ENCODE measurements at places on chromosomes 5 and 9. TPM values are rescaled to one million over a fixed set of nuclear protein-coding genes. Genes with fewer than 3 reads are reported as not detected.

The GRXCR2 gene
- total RNA-seq: not detected

The TIMD4 gene
- not detected for total RNA-seq

The KCNN2 gene
- total RNA-seq: 18.6 TPM

The HDHD3 gene
- total RNA-seq: 12.1 TPM

The WNT8A gene
- 0.27 TPM for total RNA-seq

The KCNV2 gene
- not detected for total RNA-seq

The HAPLN1 gene
- total RNA-seq: 1.3 TPM

GRCh38 chr5:14900693-14901461 lies 29.3 kb upstream of the ANKH start:
- no peak overlapping the region for H3K4me3 ChIP-seq
- no peak for DNase-seq
- no peaks in the 10 kb centered on the region for H3K36me3 ChIP-seq
- H3K4me1 ChIP-seq: no peaks in the 10 kb centered on the region
- H3K27ac ChIP-seq: no peak overlapping the region

GRCh38 chr5:151048526-151048925 lies 28.1 kb downstream of the GPX3 start:
- H3K36me3 ChIP-seq: no peaks in the 10 kb centered on the region
- H3K4me3 ChIP-seq: no peak overlapping the region
- H3K27ac ChIP-seq: no peak overlapping the region
- no peaks in the 10 kb centered on the region for H3K27me3 ChIP-seq
- H3K4me1 ChIP-seq: no peaks in the 10 kb centered on the region

GRCh38 chr5:166188501-166189325 lies 2102.7 kb upstream of the WWC1 start:
- H3K36me3 ChIP-seq: no peaks in the 10 kb centered on the region
- no peak for DNase-seq
- H3K4me3 ChIP-seq: no peak overlapping the region
- H3K4me1 ChIP-seq: no peaks in the 10 kb centered on the region
- H3K27ac ChIP-seq: no peak overlapping the region

DNA sequence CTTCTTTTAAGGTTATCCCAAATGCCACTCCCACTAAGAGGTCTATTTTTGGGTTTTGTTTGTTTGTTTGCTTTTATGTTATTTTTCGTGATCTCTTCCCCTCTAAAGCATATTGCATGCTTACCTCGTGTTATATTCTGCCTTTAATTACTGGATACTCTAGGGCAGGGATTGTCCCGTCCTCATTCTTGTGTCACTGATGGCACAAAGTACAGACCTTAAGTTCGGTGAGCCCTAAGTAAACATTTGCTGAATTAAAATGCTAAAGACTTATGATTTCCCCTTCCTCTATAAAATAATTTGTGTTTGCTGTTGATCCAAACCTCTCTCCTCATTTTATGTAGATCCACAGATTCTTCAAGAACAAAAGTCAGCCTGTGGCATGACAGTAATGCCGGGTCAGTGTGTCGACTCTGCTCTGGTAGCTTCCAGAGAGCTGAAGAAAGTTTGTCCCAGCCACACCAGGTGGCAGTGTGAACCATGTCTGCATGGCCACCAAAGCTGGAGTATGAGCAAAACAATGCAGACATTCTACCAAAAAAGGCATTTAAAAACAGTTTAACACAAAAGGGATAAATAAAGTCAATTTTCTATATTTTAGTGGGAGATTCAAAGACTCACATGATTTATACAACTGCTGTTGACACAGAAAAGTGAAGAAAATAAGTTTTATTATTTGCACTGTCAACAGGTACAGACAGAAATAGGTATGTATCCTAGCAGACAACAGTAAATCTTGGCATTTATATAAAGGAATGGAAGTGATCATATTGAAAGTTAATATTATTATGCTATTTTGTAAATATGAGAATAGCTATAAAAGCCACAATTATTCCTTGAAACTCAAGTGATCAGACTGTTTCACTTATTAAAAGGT lies 17.9 kb upstream of the POC5 start:
- H3K4me1 ChIP-seq: no peaks in the 10 kb centered on the region
- H3K27ac ChIP-seq: no peak overlapping the region
- no peaks in the 10 kb centered on the region for H3K36me3 ChIP-seq
- no peaks in the 10 kb centered on the region for H3K27me3 ChIP-seq
- peak; percentile 23 for DNase-seq

DNA sequence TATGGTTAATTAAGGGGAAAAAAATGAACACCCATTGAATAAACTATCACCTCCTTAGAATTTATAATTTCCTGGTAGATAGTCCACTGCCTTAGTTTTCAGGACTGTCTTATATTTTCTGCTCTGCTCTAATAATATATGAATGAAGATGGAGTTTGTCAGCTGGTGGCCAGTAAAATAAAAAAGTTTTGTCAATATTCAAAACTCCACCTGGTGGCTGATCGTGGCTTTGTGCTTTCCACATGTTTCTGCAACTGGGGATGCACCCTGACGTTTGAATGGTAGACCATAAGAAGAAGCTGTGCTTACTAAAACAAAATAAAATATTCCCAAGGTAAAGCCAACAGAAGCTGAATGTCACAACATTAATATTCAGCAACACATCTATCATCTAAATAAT lies 286.6 kb upstream of the IZUMO3 start:
- no peak overlapping the region for H3K27ac ChIP-seq
- H3K27me3 ChIP-seq: no peaks in the 10 kb centered on the region
- H3K4me1 ChIP-seq: no peaks in the 10 kb centered on the region
- no peak overlapping the region for H3K4me3 ChIP-seq
- DNase-seq: no peak
- no peaks in the 10 kb centered on the region for H3K36me3 ChIP-seq

DNA sequence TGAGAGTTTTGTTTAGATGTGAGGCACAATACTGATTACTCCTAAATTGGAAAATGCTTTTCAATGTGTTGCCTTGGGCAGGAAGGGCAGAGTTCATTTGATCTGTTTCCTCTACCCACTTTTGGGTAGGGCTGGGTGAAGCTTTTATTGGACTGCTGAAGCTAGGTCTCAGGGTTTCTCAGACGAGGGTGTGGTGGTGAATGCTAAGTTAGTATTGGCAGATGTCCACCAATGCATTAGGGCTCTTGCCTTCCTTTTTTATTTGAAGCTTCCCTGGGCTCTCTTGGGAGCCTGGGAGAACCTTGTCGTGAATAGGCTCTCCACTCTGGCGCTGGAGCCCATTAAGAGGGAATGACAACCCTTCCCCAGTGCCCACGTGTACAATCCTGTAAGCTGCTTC lies 23.1 kb downstream of the SPTAN1 start:
- H3K36me3 ChIP-seq: peaks cover 33% of the 10 kb centered on the region
- H3K27ac ChIP-seq: no peak overlapping the region
- no peaks in the 10 kb centered on the region for H3K4me1 ChIP-seq

DNA sequence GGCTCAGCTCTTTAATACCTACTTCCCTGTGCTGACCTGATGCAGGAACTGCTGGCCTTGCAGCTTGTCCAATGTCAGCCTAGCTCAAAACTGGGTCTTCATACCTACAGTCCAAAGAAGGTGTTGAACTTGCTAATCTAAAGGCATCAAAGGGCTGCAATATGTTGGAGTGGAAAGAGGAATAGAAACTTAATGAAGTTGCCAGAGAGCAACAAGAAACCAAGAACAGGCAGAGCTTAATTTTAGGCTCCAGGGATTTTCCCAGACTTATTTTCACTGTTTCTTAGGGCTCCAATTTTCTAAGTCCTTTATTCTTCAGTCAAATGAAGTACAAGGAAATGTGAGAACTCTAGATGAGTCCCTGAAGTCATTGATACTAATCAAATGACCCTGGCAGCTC lies 17.6 kb upstream of the ERCC6L2 start:
- H3K27me3 ChIP-seq: no peaks in the 10 kb centered on the region
- no peak for DNase-seq
- no peak overlapping the region for H3K27ac ChIP-seq
- H3K36me3 ChIP-seq: no peaks in the 10 kb centered on the region

DNA sequence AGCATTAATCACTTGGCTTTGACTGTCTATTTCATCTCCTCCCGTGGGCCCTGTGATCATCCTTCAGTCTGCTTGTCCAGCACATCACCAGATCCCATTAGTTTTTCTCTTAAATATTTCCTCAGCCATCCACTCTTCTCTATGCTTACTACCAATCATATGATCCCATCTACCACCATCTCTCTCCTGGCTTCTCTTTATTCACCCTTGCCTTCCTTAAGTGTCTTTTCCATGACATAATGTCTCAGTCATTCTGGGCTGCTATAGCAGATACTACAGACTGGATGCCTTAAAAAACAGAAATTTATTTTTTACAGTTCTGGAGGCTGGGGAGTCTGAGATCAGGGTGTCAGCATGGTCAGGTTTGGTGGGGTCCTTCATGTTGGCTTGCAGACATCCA lies 208.4 kb upstream of the PPP1R2B start:
- no peak overlapping the region for H3K27ac ChIP-seq
- no peak for DNase-seq
- H3K4me3 ChIP-seq: no peak overlapping the region
- H3K27me3 ChIP-seq: no peaks in the 10 kb centered on the region
- no peaks in the 10 kb centered on the region for H3K4me1 ChIP-seq
- no peaks in the 10 kb centered on the region for H3K36me3 ChIP-seq

- no peaks in the 10 kb centered on the region for H3K36me3 ChIP-seq
- H3K4me1 ChIP-seq: no peaks in the 10 kb centered on the region
- H3K4me3 ChIP-seq: no peak overlapping the region
- no peak for DNase-seq
- H3K27ac ChIP-seq: no peak overlapping the region
- H3K27me3 ChIP-seq: no peaks in the 10 kb centered on the region
Measured at GRCh38 chr9:99021512-99021911, 77.8 kb downstream of the COL15A1 start.

DNA sequence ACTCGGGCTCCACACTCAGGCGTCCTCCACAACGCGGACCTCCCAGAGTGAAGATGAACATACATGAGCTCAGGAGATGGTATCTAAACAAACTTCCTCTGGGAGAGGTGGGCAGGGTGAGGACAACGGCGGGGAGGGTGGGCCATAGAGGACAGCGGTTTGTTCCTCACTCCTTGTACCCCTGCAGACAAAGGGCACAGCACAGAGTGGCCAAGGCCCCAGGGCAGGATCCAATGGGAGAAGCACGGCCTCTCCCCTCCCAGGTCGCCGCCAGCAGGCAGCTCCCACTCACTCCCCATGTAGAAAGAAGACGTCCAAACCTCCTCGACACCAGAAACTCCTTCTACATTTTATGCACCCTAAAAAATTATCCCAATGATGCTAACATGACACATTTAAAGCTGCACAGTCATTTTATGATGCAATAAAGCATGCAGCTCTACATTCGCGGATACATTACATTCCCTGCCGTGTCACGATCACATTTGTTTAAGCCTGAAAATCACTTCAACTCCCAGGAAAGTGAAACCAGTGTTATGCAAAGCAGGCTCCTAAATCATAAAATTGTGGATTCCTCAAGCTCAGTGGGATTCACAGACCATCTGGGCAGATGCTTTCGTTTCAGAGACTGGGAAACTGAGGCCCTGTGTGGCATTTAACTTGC lies 87.5 kb upstream of the SARDH start:
- no peaks in the 10 kb centered on the region for H3K36me3 ChIP-seq
- H3K4me1 ChIP-seq: peaks cover 24% of the 10 kb centered on the region
- no peak overlapping the region for H3K4me3 ChIP-seq

GRCh38 chr5:89342106-89342876 lies 459.3 kb upstream of the MEF2C start:
- H3K27me3 ChIP-seq: no peaks in the 10 kb centered on the region
- no peak overlapping the region for H3K4me3 ChIP-seq
- no peaks in the 10 kb centered on the region for H3K36me3 ChIP-seq
- no peak overlapping the region for H3K27ac ChIP-seq
- no peaks in the 10 kb centered on the region for H3K4me1 ChIP-seq

GRCh38 chr9:123929870-123930831 lies at the start of gene DENND1A:
Gene DENND1A (minus strand): TSS chr9:123930126. CDS start chr9:123929905, 221 bp downstream.
- DNase-seq: no peak
- no peak within 1 kb of the TSS for H3K27ac ChIP-seq
- H3K27me3 ChIP-seq: no peaks in the 10 kb centered on the region
- H3K4me1 ChIP-seq: peaks cover 25% of the 10 kb centered on the region
- H3K36me3 ChIP-seq: no peaks in the 10 kb centered on the region

GRCh38 chr5:165497707-165498106 lies 1992.3 kb downstream of the MAT2B start:
- H3K27me3 ChIP-seq: no peaks in the 10 kb centered on the region
- H3K27ac ChIP-seq: no peak overlapping the region
- H3K36me3 ChIP-seq: no peaks in the 10 kb centered on the region
- no peak overlapping the region for H3K4me3 ChIP-seq
- H3K4me1 ChIP-seq: no peaks in the 10 kb centered on the region

DNA sequence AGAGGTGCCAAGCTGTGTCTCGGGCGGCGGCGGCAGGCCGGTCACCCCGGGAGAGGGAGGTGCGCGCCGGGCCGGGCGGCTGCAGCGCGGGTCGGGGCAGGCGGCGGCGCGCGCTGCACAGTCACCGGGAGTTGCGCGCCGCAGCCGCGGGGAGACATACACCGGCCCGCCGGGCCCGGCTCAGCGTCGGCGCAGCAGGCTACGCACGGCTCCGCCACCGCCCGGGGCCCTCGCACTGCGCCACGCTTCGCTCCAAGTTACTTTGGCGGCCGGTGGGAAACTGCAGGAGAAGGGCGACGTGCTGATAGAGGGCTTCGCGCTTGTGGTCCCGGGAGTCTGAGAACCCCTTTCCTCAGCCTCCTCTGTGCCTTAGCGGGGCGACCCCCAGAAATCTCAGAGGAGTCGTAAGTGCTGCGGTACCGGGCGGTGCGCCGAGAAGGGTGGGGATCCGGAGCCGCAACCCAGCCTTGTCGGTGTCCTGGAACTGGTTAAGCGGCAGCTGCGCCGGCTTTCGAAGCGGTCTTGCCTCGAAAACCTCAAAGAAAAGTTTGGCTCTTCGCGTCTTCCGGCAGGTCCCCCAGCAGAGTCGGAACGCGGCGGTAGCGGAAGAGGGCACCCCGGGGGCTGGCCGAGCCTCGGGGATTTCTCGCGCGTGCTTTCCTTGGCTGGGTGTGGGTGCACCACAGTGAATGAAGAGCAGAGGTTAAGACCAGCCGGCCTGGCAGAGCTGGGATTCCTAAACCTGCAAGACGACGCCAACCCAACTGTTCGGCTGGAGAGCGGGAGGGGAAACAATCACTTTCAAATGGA lies at the start of gene EFNA5:
EFNA5 (minus strand) TSS at position 6 of the 810 bp plus-strand sequence.
- peak within 1 kb of the TSS; percentile 93 for H3K4me3 ChIP-seq
- peaks cover 2% of the 10 kb centered on the region for H3K4me1 ChIP-seq
- peak; percentile 76 for DNase-seq
- H3K36me3 ChIP-seq: no peaks in the 10 kb centered on the region
- 0 out of 2 replicates have a peak within 1 kb of the TSS, but pooled peaks have one; percentile 3 for H3K27ac ChIP-seq

DNA sequence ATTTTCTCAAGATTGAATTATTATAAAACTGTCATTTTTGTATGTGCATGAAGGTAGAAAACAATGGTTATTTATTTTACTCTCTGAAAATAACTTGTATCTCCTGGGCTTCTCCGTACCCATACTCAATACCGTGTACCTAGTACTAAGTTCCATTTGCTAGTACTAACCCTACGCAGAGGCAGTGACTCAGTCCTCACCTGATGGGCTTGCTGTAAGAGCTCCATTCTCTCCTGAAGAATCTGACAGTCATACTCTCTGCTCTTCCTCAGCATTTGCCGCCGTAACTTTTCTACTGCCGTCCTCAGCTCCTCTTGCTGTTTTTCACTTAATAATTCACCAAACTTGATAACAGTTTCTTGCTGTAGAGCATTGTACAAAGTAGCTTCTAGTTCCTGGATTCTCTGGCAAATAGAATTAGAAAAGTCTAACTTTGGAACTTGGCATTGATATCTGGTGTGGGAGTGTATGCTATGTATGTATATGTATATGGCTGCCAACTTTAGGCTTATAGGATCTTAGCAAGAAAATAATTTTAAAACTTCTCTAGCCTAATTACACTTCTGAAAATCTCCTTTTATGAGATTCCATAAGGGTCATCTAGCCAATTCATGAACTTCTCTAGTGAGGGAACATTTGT lies 108.0 kb upstream of the DPYSL3 start:
- H3K27me3 ChIP-seq: no peaks in the 10 kb centered on the region
- H3K27ac ChIP-seq: no peak overlapping the region
- peaks cover 40% of the 10 kb centered on the region for H3K36me3 ChIP-seq
- no peaks in the 10 kb centered on the region for H3K4me1 ChIP-seq
- H3K4me3 ChIP-seq: no peak overlapping the region
